ENCODE measurements at places on chromosomes 4 and X.

DNA sequence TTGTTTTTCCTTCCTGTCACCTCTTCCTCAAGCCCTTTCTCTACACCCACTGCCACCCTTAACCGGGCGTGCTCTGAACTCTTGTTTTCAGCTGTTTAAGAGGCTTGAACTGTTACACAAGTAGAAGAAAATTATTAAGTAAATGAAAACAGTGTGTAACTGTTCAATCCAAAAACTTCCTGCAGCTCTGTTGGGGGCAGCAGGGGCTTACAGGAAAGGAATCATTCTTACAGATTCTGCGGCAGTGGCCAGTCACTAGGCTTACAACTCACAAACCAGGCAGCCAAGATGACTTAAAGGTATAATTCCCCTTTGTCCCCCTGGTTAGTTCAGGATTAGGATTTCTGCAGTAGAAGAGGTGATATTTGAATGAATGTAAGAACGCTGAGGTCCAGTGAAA is 70.2 kb upstream of the ETNPPL start:
- no peak for DNase-seq

DNA sequence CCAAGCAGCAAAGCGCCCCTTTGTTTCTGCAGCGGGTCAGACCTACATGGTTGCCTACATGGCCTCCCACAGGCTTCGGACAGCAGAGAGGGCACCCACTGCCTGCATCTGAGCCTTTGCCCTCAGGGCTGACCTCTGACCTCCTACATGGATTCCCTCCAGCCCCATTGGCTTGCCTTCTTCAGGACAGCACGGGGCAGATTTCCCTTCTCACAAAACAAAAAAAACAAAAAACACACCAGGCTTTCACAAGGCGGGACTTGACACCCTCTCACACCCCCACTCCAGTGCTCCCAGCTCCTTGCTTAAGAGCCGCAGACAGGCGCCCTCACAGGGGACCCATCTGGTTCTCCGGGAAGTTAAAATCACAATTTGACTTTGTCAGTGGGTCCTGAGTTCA is 32.9 kb downstream of the ZFYVE28 start:
- DNase-seq: no peak

DNA sequence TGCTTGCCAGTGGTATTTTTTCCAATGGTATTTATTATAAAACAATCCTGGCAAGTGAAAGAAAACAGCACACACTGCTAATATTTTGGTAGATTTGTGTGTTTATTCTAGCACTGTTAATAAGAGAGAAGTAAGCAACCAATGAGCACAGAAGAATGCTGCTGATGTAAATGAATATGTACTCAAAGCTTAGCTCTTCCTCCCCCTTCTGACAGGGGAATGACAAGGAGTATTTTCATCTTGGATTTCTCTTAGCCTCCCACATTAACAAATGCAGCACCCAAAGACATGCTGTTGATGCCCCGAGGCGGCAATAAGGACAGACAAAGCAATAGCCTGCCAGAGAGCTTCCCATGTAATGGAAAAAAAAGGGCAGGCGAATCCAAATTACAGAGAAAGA is 18.6 kb downstream of the ARHGAP6 start:
- no peak for DNase-seq

DNA sequence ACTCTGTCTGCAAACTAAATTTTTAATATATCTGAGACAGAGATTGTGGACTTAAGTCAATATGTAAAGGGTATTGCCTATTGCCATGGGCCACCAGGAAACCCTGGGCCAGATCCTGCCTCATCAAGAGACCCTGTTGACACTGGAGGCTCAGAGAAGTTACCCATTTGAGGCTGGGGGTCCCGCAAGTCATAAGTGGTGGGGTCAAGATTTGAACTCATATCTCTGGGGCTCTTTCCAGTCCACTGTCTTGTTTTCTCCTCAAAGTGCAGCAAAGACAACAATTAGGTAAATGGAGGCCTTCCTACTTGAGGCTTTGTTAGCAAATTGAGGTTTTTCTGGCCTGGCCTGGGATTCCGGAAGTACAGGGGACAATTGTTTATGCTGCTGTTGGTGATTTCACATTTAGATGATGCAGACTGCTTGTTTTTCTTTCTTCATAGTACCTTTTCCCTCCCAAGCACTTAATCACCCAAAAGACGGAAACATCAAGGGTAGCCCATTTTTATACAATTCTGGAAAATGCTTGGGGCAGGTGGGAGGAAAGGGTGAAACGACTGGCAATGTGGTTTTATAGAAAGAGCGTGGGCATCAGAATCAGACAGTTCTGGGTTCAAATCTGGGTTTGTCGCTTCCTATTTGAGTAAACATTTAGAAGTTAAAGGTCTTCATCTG is 160.0 kb downstream of the SMIM20 start:
- no peak for DNase-seq

GRCh38 chr4:185322803-185323202 is 72.9 kb downstream of the LRP2BP start:
- no peak for DNase-seq

DNA sequence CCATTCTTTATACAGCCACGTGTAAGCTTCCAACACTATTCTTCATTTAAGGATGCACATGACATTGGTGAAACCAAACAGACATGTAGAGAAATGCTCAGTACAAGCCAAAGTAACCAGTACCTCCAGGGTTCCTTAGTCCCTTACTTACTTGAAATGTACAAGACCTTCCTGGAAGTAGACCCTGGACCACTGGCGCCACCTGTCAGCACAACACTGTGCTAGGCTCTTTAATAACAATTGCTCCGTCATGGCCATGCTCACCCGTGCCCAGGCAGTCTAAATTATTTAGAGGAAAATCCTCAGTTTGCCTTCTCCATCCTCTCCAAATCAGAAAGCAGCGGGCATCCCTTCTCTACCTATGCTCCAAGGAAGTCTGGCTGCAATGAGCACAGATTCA is 52.7 kb downstream of the ADGRA3 start:
- no peak for DNase-seq

DNA sequence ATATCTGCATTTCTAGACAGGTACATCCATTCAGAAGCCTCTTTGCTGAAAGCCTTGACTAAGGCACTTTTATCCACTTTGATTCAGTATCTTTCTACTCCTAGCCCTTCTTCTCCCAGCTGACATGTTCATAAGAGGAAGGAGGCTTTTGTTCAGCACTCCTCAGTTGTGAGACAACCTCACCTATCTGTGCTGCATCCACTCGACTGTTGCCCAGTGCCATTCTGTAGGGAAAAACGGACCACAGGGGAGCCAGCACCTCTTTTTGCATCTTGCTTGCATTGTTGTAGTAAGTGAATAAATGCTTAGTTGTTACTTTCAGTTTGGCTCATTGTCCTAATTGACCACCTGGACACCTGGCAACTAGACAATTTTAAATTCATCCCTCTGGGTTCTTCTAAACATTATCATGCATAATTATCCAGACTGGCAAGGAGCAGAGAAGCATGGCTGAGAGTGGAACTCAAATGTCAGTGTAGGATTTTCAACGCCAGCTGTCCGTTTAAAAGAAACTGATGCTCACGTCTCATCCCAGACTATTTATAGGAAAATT is 83.8 kb upstream of the BOD1L1 start:
- DNase-seq: peak; percentile 1

DNA sequence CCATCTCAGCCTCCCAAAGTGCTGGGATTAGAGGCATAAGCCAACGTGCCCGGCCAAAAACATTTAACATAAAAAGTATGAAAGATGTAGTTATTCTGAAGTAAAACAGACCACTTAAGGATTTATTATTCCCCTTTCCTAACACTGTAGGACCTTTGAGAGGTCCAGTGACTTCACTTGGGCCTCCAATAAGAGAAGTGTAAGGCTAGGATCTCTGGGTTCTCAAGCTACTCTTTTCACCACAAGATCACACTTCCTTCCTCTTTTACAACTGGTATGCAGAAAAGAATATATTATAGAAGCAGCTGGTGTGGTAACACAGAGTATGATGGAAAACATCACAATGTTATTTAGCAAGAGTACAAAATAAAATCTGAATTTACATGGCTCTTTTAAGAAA is 30.2 kb upstream of the CCNG2 start:
- DNase-seq: no peak

All from NCI-H446 treated with DMSO at 0.1 percent for 48 hours (cell line).